PC-3 (cell line): ENCODE measurements at places on chromosomes 12 and 14. TPM values are rescaled to one million over a fixed set of nuclear protein-coding genes. Genes with fewer than 3 reads are reported as not detected.
A peak's percentile ranks its signal among the peaks of the same experiment; 100 is the strongest.

Gene NELL2
- total RNA-seq: 0.80 TPM in 1 of 2 replicates, not detected in the other

Gene RNASE7
- not detected in 2 replicates for total RNA-seq

DNA sequence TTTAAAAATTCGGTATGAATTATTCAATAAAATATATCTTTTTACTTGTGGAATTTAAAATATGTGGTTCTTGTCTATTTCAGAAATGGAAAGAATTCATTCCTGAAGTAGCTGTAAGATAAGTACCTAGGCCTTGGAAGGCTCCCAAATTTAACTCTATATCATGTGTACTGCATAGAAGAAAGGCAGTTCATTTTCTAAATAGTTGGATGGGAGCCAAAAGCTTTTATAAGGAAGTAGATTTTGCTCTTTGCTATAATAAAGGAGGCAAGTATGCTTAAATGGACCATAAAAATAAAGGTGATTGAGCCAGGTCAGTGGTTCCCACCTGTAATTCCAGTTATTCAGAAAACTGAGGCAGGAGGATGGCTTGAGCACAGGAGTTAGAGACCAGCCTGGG, 187.5 kb downstream of the ATXN7L3B start:
- H3K27me3 ChIP-seq: no peaks in the 10 kb centered on the region
- H3K27ac ChIP-seq: no peak overlapping the region
- peak; percentile 28 for DNase-seq
- H3K4me1 ChIP-seq: no peaks in the 10 kb centered on the region
- no peak overlapping the region for H3K4me3 ChIP-seq

DNA sequence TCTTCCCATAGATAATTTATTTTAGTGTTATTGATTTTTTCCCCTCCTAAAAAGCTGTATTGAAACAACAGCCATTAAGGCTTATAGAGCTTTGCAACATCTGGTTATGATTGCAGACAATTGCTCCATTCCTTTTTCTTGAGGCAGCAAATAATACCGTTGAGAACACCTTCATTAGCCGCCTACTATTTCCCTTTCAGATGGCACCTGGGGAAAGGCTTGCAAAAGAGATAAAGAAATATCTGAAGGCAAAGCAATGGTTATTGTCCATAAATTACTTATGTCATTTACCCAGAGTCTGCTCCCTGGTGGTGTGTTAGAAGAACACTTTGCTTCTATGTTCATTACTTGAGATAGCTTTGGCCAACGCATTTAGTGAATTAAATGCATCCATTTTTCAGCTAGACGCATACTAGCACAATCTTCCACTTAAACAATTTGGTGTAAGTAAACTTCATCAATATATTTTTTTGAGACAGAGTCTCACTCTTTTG, 377.8 kb downstream of the KCNH5 start:
- H3K27me3 ChIP-seq: peaks cover 44% of the 10 kb centered on the region
- H3K4me3 ChIP-seq: no peak overlapping the region
- H3K4me1 ChIP-seq: no peaks in the 10 kb centered on the region

Gene RAB21
- total RNA-seq: 27.3 and 28.9 TPM in 2 replicates

- no peak within 1 kb of the TSS for H3K27ac ChIP-seq
- no peaks in the 10 kb centered on the region for H3K36me3 ChIP-seq
- no peaks in the 10 kb centered on the region for H3K27me3 ChIP-seq
- peaks cover 15% of the 10 kb centered on the region for H3K4me1 ChIP-seq
These were observed at the start of gene GLT8D2 for GRCh38 chr12:104049903-104050356. TSS of gene GLT8D2 (minus strand) at chr12:104050187. CDS start at chr12:104019648, 30,539 bp downstream.

Gene GZMH
- not detected in 2 replicates for total RNA-seq
